ENCODE measurements at places on chromosomes 16 and 17. TPM values are rescaled to one million over a fixed set of nuclear protein-coding genes. Genes with fewer than 3 reads are reported as not detected.

DNA sequence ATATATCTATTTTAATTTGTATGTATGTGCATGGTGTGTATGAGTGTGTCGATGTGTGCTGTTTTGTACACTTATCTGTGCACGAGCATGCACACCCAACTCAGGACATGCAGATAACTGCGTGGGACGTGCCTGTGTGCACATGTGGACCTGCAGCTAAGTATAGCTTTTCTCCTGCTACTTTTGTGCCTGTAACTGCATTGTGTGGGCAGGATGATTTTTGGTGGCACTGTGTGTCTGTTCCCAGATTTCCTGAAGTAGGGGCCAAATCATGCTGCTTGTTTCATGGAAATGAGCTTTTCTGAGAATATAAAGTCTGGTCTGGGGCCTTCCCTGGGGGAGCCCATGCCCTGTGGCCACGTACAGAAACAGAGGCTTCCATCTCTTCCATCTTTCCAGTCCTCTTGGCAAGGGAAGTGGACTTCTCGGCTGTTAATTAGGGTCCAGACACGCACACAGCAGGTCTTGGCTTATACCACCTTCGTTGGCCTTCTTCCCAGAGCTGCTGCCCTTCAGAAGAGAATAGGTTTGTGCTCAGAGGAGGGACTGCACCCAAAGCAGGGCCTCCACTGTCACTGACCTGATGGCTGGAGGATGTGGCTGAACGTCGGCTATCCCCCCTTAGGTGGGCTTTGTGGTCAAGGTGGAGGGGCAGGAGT is 30.2 kb downstream of the SPNS3 start:
- no peak for DNase-seq

DNA sequence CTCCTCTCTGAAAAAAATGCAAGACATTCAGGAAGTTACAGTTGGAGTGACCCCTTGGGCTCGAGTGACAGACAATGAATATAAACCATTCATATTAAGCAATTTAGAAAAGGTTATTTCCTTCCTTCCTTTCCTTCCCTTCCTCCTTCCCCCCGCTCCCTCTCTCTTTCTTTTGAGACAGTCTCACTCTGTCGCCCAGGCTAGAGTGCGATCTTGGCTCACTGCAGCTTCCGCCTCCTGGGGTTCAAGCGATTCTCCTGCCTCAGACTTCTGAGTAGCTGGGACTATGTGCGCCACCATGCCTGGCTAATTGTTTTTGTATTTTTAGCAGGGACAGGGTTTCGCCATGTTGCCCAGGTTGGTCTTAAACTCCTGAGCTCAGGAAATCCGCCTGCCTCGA is 13.2 kb downstream of the PSMD12 start:
- no peak for DNase-seq

Gene TNFRSF13B
- 0.27 TPM for total RNA-seq

Gene PDILT
- total RNA-seq: not detected

Gene DNAAF8
- total RNA-seq: 3.4 TPM

Measured in lower lobe of right lung (tissue), 2 donors.